ENCODE measurements at places on chromosomes 11 and 22.
A peak's percentile ranks its signal among the peaks of the same experiment; 100 is the strongest.

GRCh38 chr22:40635940-40636379, 559 bp downstream of the MRTFA start:
- no peak for DNase-seq

DNA sequence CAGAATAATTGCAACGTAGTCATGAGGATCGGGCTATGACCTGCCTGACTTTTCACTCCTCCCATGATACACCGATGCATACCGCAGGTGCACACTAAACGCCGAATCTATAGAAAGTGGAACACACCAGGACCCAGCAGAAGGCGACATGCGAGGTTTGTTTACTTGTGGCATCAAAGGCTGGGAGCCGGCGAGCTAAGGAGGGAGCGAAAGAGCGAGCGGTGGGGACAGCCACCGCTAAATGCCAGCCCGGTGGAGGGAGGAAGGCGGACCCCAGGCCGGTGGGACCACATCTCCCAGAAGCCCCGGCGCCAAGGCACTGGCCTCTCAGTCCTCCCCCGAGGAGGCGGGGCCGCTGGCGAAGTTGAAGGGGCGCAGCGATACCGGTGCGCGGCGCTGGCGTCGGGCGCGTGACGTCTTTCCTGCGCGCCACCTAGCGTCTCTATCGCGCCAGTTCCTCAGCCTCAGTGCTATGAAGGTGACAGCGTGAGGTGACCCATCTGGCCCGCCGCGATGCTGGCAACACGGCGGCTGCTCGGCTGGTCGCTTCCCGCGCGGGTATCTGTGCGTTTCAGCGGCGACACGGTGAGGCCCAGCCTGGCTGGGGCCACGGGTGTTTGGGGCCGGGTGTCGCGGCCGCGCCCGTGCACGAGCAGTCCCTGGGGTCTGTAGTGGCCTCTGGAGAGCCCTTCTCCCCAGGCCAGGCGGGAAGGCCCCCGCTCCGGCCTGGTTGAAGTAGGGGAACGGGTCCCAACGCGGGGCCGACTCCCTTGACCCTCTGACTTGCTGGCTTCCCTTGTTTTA, at the start of gene NDUFV1:
NDUFV1 (plus strand) TSS at position 445 of the 804 bp plus-strand sequence; CDS start at position 514, 69 bp downstream.
- DNase-seq, result peak; percentile 62

- no peak for DNase-seq
Measured at GRCh38 chr11:107446822-107447431, 10.7 kb downstream of the CWF19L2 start.

GRCh38 chr11:134352111-134352510, 20.3 kb downstream of the GLB1L2 start:
- DNase-seq, result no peak

DNA sequence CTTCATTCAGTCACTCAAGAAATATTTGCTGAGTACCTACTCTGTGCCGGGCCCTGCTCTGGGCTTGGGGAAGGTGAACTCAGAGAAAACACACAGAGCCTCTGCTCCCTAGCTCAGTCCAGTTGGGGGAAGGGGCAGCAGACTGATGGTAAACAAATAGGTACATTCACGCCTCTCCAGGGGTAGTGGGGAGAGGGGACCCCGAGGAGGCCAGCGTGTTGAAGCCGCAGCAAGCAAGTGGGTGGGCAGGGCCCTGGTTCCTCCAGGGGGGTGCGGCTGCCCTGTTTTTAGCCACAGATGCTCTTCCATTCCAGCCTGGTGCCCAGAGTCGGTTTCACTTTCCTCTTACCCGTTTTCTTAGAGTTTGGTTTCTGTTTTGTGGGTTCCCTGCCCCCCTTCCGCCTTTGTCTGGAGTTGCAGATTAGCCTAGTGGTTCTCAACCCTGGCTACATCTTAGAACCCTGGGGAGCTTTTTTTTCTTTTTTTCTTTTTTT, 8.7 kb downstream of the DRAP1 start:
- DNase-seq, result no peak
